ENCODE measurements at places on chromosomes 2 and 18.

GRCh38 chr2:145765874-145766273 lies 1246.0 kb upstream of the ZEB2 start:
- no peak for DNase-seq

DNA sequence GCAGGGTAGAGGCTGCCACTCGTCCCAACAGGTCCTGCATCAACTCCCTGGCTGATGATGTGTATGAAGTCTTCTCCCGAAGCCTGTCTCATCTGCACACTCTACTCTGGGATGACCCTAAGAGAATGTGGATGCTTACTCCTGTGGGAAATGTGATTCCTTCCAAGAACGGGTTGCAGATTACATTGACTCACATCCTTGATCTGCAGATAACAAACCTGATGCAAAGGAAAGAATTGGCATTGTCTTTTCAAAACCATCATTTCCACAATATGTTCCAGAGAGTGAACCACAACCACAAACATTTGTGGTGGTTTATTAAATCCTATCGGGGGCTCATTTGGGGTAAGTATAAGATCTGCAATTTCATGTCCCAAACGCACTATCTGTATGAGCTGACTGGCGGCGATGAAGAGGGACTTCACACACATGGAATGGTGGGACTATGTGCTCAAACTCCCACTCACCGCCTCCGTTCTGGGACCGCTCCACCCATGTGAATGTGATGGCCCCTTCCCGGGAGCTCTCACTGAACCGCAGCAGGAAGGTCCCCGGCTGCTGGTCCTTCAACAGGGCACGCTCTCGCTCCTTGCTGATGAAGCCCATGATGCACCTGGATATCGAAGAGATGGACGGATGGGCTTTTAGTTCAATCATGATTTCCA lies 35.5 kb downstream of the STAT1 start:
- no peak for DNase-seq

DNA sequence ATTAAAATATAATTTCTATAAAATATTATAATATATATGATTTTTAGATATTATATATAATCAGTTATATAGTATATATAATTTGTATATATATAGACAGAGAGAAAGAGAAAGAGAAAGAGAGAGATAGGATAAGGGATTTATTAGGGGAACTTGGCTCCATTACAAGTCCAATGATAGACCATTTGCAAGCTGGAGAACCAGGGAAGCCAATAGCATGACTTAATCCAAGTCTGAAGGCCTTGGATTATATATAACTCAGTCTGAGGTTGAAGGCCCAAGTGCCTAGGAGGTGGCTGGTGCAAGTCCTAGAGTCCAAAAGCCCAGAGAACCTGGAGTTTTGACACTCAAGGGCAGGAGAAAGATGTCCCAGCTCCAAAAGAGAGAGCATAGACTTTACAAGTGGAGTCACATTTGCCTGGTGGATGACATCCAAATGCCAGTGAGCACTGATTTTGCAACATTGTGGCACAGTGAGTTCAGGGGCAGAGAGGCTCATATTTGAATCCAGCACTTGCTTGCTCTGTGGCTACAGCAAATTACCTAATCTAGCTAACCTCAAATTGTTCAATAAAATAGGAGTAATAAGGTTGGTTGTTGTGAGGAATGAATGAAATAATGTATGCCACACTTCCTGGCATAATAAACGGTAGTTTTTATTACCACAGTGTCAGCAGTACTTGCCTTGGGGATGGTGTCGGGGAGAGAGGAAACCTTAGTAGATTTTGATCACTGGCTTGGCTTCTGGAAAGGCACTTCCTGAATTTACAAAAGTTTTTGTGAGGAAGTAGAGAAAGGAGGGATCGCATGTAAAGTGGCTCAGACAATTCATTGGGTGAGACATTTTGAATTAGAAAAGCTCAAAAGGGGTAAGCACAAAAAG lies 69.6 kb upstream of the CD28 start:
- DNase-seq: no peak

DNA sequence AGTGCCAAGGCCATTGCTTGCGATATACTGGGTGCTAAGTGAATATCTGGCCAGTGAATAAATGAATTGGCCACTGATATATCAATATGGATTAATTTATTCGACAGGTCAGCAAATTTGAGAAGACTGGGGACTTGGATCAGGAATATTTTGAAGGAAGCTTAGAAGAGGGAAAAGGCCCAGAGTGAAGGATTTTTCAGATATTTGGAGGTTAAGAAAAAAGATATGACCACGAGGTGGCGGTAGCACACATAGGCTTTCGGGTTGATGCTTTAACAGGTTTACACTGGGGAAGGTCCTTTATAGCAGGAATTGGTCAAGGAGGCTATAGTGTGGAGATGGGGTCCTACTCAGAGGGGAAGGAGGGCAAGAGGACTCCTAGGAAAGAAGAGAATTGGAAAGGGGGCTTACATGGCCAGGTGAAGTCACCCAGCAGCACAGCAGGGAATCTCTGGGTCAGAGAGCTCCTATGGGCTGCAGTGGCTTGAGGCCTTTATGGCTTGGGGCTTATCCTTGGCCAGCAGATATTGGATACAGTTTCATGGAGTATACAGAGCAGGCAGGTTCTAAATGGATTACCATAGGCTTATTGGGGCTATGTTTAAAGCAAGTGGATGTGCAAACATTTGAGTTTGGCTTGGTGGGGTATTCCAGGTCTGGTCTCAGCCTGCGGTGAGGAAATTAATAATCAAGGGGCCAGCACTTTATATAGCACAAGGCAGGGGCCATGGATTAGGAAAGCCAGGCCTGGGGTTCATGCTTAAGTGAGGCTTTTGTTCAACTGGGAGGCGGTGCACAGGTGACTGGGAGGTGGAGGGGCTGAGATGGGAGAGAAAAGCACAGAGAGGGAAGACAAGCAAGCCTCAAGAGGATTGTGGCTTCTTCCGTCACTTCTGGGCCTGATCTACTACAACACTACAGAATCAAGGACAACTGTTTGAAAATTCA lies 9.7 kb downstream of the IL1RN start:
- peak; percentile 33 for DNase-seq

- DNase-seq: no peak
Observed at GRCh38 chr2:120844070-120844738, 108.5 kb downstream of the GLI2 start.

GRCh38 chr2:144453486-144454158 lies 66.3 kb downstream of the ZEB2 start:
- DNase-seq: no peak

- no peak for DNase-seq
Observed at GRCh38 chr2:230811508-230811907, 53.2 kb upstream of the ITM2C start.

DNA sequence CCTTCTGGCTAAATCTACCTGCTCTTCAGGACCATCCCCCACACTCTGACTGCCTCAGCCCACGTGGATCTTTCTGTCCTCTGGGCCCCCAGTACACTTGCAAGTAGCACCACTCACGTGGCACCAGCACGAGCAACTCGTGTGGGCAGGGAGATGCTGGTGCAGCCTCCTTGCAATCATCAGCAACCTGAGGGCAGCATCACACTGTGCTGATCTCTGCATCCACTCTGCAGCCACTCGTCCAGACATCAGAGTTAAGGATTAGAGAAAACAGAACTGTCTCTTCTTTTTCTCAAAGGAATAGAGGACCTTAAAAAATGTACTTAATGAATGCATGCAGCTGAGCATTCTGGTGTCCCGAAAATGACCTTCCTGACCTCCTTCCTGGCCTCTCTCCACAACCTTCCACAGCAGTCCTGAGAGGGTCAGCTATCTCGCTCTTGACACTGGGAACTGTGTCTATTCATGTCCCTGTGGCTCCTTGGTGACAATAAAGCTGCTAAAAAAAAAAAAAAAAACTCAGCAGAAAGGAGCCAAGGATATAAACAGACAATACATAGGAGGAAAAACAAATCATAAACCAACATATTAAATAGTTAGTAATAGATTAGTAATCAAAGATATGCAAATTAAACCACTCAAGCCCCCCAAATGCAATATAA lies 145.9 kb downstream of the ZBTB7C start:
- no peak for DNase-seq

DNA sequence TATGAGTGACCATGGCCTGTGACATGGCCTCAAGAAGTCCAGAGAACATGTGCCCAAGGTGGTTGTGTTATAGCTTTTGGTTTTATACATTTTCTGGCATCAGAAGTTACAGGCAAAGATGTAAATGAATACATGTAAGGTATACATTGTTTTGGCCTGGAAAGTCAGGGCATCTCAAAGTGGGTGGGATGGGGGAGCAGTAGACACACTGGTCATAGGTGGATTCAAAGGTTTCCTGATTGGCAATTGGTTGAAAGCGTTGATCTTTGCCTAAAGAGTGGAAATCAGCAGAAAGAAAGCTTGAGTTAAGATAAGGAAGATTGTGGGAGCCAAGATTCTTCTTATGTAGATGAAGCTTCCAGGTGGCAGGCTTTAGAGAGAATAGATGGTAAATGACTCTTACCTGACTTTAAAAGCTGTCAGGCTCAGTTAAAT lies 62.1 kb upstream of the DYNAP start:
- DNase-seq: no peak

- DNase-seq: no peak
Observed at GRCh38 chr18:58102018-58102417, 58.0 kb downstream of the NEDD4L start.

GRCh38 chr18:7064346-7064745 lies 53.3 kb downstream of the LAMA1 start:
- no peak for DNase-seq

DNA sequence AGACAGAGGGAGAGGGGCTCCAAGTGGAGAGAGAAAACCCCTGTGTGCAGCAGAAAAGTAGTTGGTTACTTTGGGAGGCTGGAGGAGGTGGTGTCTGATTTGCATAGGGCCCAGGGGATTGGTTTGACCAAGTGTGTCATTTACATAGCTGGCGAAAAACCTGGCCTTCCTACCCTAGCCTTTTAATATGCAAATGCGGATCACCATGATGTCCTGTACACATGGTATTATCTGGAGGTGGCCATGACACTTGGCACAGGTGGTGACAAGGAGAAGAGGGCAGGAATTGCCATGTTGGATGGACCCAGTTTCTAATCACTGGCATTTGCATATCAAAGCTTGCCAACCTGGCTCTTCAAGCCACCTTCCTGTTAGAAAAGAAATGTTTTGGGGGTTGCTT lies 120.8 kb upstream of the CHAC2 start:
- DNase-seq: no peak

GRCh38 chr2:207073412-207073800 lies 92.3 kb downstream of the KLF7 start:
- no peak for DNase-seq

- DNase-seq: no peak
Observed at GRCh38 chr2:141162314-141162713, 968.5 kb downstream of the LRP1B start.

GRCh38 chr2:14348247-14348646 lies 284.3 kb upstream of the LRATD1 start:
- no peak for DNase-seq

GRCh38 chr2:176127774-176128072 lies 1.8 kb upstream of the HOXD8 start:
- no peak for DNase-seq

Measured in NCI-H1092 treated with DMSO at 0.1 percent for 48 hours (cell line).